ENCODE measurements at places on chromosomes 2 and 18. TPM values are rescaled to one million over a fixed set of nuclear protein-coding genes. Genes with fewer than 3 reads are reported as not detected.

Gene SLC4A5
- total RNA-seq, result 18.5 TPM

Gene INHBB
- not detected for total RNA-seq

Gene SLC30A3
- 0.41 TPM for total RNA-seq

Gene RUFY4
- 6.8 TPM for total RNA-seq

Gene CPSF3
- 42.9 TPM for total RNA-seq

DNA sequence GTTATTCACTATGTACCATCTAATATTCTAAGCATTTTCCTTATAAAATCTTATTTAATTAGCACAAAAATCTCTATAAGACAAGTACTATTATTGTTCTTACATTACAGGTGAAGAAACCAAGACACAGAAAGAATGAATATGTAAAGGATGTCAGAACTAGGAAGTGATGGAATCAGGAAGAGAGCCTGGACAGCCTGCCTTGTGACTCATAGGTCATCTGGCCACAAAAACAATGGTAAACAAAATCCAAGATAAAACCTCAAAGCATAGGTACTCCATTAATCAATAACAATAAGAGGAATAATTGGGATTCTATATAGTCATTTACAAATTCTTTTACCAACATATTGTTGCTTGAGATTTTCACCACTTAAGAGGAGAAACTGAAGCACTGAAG, 505.4 kb upstream of the PIK3C3 start:
- no peaks in the 10 kb centered on the region for H3K27me3 ChIP-seq
- no peak overlapping the region for H3K27ac ChIP-seq
- no peak overlapping the region for H3K4me3 ChIP-seq
- H3K36me3 ChIP-seq, result no peaks in the 10 kb centered on the region

Gene AGBL5
- 15.7 TPM for total RNA-seq

- H3K4me1 ChIP-seq, result no peaks in the 10 kb centered on the region
- no peaks in the 10 kb centered on the region for H3K27me3 ChIP-seq
Measured at GRCh38 chr2:39865751-39866150, 86.7 kb upstream of the THUMPD2 start.

Gene EFHD1
- 0.70 TPM for total RNA-seq

DNA sequence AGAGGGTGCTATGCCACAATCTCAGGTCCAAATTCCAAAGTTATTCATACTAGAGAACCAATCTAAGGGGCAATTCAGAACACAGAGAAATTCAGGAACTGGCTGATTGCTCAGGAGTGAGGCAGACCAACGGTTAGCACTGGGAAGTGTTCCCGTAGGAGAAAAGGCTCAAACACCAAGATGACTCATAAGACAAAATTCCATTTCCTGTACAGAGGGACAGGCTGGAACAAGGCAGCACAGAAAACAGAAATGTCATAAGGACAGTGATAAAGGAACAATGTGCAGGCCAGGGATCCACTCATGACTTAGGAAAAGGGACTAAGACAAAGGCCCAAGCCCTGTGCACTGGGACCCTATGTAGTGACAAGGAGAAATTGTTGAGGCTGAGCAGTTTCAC, 54.2 kb downstream of the PDE1A start:
- no peaks in the 10 kb centered on the region for H3K36me3 ChIP-seq
- no peak for DNase-seq
- no peak overlapping the region for H3K27ac ChIP-seq
- H3K27me3 ChIP-seq, result no peaks in the 10 kb centered on the region
- H3K4me1 ChIP-seq, result no peaks in the 10 kb centered on the region

Gene GLI2
- not detected for total RNA-seq

GRCh38 chr18:44518091-44518615, 162.5 kb upstream of the SETBP1 start:
- no peaks in the 10 kb centered on the region for H3K36me3 ChIP-seq
- H3K4me1 ChIP-seq, result no peaks in the 10 kb centered on the region

GRCh38 chr2:2536416-2537056, 205.5 kb upstream of the MYT1L start:
- no peaks in the 10 kb centered on the region for H3K36me3 ChIP-seq
- no peak overlapping the region for H3K27ac ChIP-seq
- no peak overlapping the region for H3K4me3 ChIP-seq
- H3K4me1 ChIP-seq, result no peaks in the 10 kb centered on the region

DNA sequence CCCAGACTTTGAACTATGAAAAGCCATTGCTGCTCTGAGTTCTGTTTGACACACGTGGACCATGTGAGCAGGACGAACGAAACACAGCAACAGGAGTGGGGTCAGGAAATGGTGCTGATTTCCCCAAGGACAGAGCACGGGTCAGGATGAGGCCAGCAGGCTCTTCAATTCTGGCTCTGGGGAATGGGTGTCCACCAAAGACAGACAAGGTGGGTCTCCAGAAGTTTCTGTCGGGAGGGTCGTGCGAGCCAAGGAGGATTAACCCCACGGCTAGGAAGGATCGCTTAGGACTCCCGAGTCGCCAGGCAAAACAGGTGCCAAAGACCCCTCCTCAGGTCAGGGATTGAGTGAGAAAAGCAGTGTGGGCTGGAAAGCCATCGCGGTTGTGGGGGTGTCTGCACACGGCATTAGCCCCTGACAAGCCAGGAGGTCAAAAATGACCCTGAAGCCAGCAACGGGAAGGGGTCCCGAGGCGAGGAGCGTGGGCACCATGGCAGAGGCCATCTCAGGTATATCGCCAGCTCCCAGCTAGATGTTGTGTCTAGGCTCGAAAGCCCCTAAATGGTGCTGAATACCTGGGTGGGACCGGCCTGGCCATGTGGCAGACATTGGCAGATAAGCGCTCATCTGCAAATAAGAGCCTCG, 213.9 kb upstream of the SALL3 start:
- no peak for DNase-seq
- no peak overlapping the region for H3K27ac ChIP-seq
- no peaks in the 10 kb centered on the region for H3K4me1 ChIP-seq
- H3K36me3 ChIP-seq, result no peaks in the 10 kb centered on the region
- H3K27me3 ChIP-seq, result no peaks in the 10 kb centered on the region

DNA sequence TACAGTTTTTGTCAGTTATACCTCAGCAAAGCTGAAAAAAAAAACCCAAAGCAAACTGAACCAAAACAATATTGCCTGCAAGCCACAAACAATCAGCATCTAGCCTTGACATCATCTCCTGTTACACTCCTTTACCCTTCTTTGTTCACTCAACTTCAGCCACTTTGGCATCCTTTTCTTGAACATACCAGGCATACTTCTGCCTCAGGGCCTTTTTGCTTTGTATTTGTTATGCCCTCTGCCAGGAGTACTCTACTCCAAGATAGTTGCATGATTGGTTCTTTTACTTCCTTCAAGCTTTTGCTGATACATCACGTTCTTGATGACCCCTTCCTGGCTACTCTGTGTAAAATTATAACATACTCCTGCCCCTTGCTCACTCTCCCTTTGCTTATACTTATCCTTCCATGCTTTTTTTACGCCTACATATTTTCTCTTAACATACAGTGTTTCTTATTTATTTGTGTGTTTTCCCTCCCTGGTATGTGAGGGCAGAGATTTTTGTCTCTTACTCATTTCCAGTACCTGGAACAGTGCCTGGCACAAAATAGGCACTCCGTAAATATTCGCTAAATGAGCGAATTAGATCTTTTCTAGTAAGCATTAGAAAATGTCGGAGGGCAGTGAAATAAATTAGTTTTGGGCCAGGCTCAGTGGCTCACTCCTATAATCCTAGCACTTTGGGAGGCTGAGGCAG, 12.7 kb downstream of the ABI2 start:
- no peaks in the 10 kb centered on the region for H3K4me1 ChIP-seq

DNA sequence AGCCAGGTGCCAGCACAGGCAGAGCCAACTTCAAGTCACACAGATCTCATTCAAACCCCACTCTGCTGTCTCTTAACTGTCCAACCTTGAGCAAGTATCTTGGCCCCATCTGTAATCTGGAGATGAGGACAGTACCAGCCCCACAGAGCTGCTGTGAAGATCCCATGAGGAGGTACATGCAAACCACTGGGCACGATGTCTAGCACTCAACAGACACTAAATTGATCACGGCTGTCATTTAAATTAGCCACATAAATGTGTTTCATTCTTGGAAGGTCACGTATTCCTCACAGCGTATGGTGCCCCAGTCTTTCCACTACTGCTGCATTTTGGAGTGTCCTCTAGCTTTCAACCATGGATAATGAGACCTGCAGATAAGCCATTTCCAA, 167.6 kb upstream of the ID2 start:
- H3K27ac ChIP-seq, result no peak overlapping the region
- no peak for DNase-seq
- no peaks in the 10 kb centered on the region for H3K27me3 ChIP-seq
- H3K36me3 ChIP-seq, result no peaks in the 10 kb centered on the region

DNA sequence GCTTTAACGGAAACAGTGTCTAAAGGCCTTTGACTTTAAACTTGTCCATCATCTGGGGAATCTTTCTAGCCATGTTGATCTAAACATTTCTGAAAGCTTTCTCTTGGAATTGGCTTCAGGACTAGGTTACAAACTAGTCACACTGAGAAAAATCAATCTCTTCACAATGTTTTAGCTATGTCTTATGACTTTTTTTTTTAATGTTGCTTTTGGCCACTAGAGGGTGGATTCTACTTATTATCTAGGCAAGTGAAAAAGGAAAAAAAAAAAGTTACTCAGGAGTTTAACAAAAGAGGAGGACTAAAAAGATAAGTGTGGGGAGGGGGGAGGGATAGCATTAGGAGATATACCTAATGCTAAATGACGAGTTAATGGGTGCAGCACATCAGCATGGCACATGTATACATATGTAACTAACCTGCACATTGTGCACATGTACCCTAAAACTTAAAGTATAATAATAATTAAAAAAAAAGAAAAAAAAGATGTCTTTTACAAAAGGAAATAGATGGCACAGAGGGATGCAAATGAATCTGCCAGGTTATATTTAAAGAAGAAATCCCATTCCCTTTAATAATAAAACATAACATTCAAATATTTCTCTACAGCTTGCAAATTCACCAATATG, 160.4 kb upstream of the PID1 start:
- H3K4me1 ChIP-seq, result no peaks in the 10 kb centered on the region
- H3K4me3 ChIP-seq, result no peak overlapping the region
- H3K36me3 ChIP-seq, result no peaks in the 10 kb centered on the region
- no peak for DNase-seq

- H3K27me3 ChIP-seq, result no peaks in the 10 kb centered on the region
- H3K4me1 ChIP-seq, result no peaks in the 10 kb centered on the region
- H3K4me3 ChIP-seq, result no peak overlapping the region
- H3K27ac ChIP-seq, result no peak overlapping the region
Measured at GRCh38 chr18:25134861-25135260, 217.1 kb downstream of the ZNF521 start.

GRCh38 chr2:239674981-239675825, 274.4 kb upstream of the HDAC4 start:
- no peak overlapping the region for H3K27ac ChIP-seq
- H3K27me3 ChIP-seq, result no peaks in the 10 kb centered on the region
- no peaks in the 10 kb centered on the region for H3K4me1 ChIP-seq
- no peak for DNase-seq
- no peak overlapping the region for H3K4me3 ChIP-seq

GRCh38 chr2:115194623-115195022, 752.2 kb downstream of the DPP10 start:
- no peaks in the 10 kb centered on the region for H3K4me1 ChIP-seq
- no peak for DNase-seq
- H3K4me3 ChIP-seq, result no peak overlapping the region
- H3K36me3 ChIP-seq, result no peaks in the 10 kb centered on the region
- no peak overlapping the region for H3K27ac ChIP-seq

DNA sequence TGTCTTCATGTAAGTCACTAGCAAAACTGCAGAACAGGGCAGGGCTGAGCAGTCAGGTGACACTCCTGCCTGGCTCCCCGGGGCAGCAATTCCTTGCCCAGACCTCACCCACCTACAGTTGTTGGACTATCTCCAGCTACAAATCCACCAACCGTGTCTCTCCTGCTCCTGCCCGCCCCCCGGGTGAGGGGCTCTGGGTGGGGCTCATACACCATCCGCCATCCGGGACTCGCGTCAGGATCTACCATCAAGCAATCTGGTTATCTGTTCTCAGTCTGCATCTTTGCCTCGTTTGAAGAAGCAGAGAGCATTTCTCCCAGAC, 13.5 kb upstream of the GLI2 start:
- H3K4me1 ChIP-seq, result no peaks in the 10 kb centered on the region
- no peak overlapping the region for H3K27ac ChIP-seq
- H3K27me3 ChIP-seq, result no peaks in the 10 kb centered on the region
- no peak for DNase-seq
- no peaks in the 10 kb centered on the region for H3K36me3 ChIP-seq

DNA sequence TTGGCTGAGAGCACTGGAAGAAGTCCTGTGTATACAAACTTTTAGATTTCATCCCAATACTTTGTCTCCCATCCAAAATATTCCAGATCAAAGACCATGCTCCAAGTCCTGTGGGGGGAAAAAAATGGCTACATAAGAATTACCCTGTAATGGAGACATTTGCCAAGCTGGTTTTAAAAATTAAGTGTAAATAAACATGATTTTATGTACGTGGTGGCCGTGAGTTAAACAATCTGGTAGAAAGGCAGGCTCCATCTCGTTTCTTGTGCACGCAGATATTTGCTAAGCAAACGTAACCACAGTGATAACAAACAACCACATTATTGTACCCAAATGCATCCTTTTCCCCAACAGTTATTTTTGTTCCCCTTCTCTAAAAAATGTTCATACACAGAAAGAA, 176.4 kb downstream of the ZNF516 start:
- H3K27ac ChIP-seq, result no peak overlapping the region
- H3K4me1 ChIP-seq, result no peaks in the 10 kb centered on the region
- no peaks in the 10 kb centered on the region for H3K27me3 ChIP-seq
- DNase-seq, result no peak
- H3K4me3 ChIP-seq, result no peak overlapping the region

DNA sequence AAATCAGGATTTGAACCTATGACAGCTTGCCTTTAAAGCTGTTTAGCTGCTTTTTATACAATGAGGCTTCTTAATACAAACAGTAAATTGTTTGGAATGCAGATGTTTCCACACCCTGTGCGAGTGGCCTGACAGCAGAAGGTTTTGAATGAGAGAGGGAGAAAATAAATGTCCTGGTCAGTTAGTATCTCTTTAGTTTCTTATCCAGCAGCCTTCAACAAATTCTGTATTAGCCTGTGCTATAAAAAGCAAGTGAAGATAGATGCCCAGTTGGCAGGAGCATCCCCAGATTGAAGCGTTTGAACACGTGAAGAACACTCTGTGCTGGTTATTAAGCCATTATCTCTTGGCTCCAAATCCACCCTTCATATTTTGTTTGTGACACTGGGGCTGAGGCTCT, 70.6 kb downstream of the CERS6 start:
- no peak overlapping the region for H3K4me3 ChIP-seq
- peaks cover 4% of the 10 kb centered on the region for H3K4me1 ChIP-seq
- no peak overlapping the region for H3K27ac ChIP-seq
- H3K27me3 ChIP-seq, result no peaks in the 10 kb centered on the region

Gene SLC40A1
- total RNA-seq, result 17.6 TPM
